ENCODE measurements at places on chromosomes 3 and 15. TPM values are rescaled to one million over a fixed set of nuclear protein-coding genes. Genes with fewer than 3 reads are reported as not detected.

DNA sequence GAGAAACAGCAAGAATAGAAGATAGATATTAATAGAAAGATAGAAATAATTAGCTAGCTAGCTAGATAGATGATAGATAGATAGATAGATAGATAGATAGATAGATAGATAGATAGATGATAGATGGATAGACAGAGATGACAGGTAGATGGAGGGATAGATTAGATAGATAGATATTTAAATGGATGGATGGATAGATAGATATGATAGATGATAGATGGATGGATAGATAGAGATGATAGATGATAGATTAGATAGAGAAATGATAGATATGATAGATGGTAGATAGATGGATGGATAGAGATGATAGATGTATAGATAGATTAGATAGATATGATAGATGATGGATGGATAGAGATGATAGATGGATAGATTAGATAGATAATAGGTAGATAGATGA lies 8.3 kb upstream of the ATP10A start:
- no peak for DNase-seq

DNA sequence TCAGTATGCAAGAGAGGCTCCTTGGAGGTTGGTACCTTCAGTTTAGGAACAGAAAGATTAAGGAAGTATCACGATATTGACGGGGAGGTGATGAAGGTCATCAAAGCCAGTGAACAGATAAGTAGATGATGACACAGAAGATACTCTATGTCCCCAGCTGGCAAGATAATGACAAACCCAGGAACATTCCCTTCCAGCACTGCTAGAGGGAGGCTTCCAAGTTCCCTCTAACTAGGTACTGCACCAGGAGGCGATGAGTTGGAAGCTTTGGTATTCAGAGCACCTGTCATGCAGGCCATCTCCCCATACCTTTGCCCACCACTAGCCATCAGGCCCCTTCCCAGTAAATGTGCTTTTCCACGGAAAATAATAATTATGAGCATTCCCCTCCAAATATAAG lies 40.8 kb downstream of the NBEAL2 start:
- DNase-seq: no peak

GRCh38 chr3:180749796-180750195 lies 70.5 kb upstream of the CCDC39 start:
- no peak for DNase-seq

- no peak for DNase-seq
Observed at GRCh38 chr15:68812069-68812468, 8.6 kb downstream of the ANP32A start.

- DNase-seq: no peak
Observed at GRCh38 chr15:50698101-50698500, 11.5 kb upstream of the TRPM7 start.

- DNase-seq: no peak
Observed at GRCh38 chr3:144264794-144265193, 293.2 kb downstream of the DIPK2A start.

DNA sequence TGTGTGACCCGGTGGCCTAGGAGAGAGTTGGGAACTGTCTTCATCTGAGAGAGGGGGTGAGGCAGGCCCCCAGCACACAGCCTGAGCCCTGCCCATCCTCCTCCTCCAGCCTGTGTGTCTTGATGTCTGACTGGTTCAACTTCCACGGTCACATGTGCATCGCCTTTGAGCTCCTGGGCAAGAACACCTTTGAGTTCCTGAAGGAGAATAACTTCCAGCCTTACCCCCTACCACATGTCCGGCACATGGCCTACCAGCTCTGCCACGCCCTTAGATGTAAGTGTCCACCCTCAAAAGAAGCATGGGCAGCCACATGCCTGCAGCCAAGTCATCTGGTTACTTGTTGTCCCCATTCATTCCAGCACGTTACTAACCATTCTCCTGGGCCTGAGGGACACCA lies 10.1 kb downstream of the CLK3 start:
- no peak for DNase-seq

- DNase-seq: no peak
Observed at GRCh38 chr15:83170474-83171165, 37.0 kb downstream of the HDGFL3 start.

GRCh38 chr15:41939986-41940385 lies 32.4 kb downstream of the EHD4 start:
- DNase-seq: no peak

- DNase-seq: no peak
Observed at GRCh38 chr15:74295800-74296199, 59.7 kb downstream of the CCDC33 start.

DNA sequence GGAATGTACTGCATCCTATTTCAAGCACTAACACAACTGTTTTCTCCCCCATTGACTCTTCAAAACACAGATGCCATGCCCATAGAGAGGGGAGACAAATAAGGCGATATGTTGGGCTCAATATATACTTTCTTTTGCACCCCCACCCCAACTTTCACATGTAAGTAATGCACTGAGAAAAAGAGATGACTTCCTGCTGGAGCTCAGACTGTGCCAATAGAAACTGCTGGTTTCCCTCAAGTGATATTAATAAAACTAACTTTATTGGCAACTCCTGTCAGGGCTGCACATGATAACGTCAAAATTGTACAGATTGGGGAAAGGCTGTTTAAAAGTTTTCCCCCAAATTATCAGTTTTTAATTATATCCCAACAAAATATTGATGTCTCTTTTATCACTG lies 163.0 kb downstream of the TNIK start:
- no peak for DNase-seq

- no peak for DNase-seq
Observed at GRCh38 chr3:123449997-123450604, 1.2 kb upstream of the ADCY5 start.

Gene IL17RB
- 12.8 TPM for polyA plus RNA-seq

Gene GPD1L
- polyA plus RNA-seq: 21.8 TPM

Gene CALML4
- 23.5 TPM for polyA plus RNA-seq

Gene CCDC13
- 4.1 TPM for polyA plus RNA-seq

Gene ATP10A
- polyA plus RNA-seq: 3.0 TPM

Data from left renal cortex interstitium (tissue), 4 donors.